ENCODE measurements at places on chromosomes 7 and 10. TPM values are rescaled to one million over a fixed set of nuclear protein-coding genes. Genes with fewer than 3 reads are reported as not detected.

GRCh38 chr7:138961159-138961558 lies 20.0 kb downstream of the KIAA1549 start:
- no peaks in the 10 kb centered on the region for H3K36me3 ChIP-seq
- no peak overlapping the region for H3K4me3 ChIP-seq
- H3K27ac ChIP-seq: no peak overlapping the region
- H3K4me1 ChIP-seq: no peaks in the 10 kb centered on the region
- no peaks in the 10 kb centered on the region for H3K27me3 ChIP-seq

DNA sequence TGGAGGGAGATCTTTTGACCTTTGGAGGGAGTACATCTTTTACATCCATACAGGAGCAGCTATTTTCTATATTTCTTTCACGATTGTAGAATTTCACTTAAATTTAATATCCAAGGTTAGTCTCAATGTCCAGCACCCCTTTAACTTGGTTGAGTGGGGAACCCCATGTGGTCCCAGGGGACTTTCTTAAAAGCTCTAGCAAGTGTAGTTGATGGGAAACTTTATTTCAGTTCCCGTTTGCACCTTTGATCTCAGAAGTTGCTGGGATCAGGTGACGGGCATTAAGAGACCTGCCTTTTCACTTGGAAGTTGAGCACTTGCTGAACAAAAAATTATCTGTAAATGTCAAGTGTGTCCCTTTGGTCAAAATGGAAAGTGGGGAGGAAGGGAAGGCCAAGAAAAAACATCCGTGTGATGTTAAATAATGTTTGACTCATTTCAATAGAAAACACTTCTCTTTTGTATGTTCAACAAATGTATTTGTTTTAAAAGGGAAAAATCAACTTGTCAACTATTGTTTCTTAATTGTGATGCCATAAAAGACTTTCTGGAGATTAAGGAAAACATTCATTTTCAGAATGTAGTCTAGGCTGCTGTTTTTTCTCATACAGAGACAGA lies 370.1 kb upstream of the GALNT17 start:
- peaks cover 13% of the 10 kb centered on the region for H3K36me3 ChIP-seq
- H3K4me3 ChIP-seq: no peak overlapping the region
- no peak overlapping the region for H3K27ac ChIP-seq
- peaks cover 26% of the 10 kb centered on the region for H3K4me1 ChIP-seq
- DNase-seq: no peak

DNA sequence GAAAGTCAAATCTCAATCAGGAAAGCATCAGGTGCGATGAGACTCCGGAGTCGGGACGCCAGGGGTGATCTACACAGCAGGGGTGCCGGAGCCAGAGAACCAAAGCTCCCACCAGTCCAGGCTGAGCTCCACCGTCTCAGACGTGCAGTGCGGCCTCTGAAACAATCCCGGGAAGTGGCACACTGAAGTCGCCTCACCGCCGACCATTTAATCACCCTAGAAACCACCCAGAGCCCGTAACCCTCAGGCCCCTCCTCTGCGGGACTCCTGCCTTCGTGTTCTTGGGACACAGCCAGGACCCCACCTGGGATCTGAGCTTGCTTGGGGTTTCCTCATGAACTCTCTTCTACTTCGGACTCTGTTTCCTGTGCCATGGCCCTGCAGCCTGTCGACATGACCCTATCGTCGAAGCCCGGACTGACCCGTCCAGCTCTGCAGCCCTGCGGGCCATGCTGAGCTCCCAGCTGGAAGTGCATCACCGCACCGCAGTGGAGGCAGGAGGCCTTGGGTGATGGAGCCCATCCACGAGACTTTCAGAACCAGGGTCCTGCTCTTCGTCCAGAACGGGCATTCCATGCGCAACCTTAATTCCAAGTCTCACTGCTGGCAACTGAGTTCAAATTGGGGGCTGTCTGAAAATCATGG lies 266.4 kb downstream of the PTPRN2 start:
- DNase-seq: no peak
- no peak overlapping the region for H3K4me3 ChIP-seq
- H3K27ac ChIP-seq: no peak overlapping the region
- H3K4me1 ChIP-seq: no peaks in the 10 kb centered on the region
- H3K36me3 ChIP-seq: no peaks in the 10 kb centered on the region
- H3K27me3 ChIP-seq: no peaks in the 10 kb centered on the region

DNA sequence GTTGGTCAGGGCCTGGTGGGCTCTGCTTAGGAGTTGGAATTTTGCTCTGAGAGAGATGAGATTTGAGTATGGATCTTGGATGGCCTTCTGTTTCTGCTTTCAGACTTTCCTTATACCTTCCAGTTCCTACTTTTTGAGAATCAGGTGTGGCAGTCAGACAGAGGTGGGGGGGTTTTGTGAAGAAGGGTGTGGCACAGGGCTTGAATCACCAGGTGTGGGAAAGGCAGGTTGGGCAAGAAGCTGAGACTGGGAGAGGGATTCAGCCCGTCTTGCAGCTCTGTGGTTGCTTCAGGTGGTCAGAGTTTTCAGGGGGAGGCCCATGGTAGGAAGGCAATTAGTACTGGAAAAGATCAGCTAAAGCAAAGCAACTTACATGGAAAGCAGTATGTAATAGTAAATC lies 340.2 kb downstream of the LRMDA start:
- H3K27ac ChIP-seq: no peak overlapping the region
- no peak overlapping the region for H3K4me3 ChIP-seq
- H3K27me3 ChIP-seq: peaks cover 6% of the 10 kb centered on the region
- H3K4me1 ChIP-seq: peaks cover 4% of the 10 kb centered on the region

- no peaks in the 10 kb centered on the region for H3K27me3 ChIP-seq
- H3K4me1 ChIP-seq: no peaks in the 10 kb centered on the region
- no peak overlapping the region for H3K27ac ChIP-seq
Measured at GRCh38 chr7:127870231-127870907, 160.9 kb downstream of the LRRC4 start.

GRCh38 chr7:45460379-45460778 lies 113.8 kb upstream of the ADCY1 start:
- H3K36me3 ChIP-seq: no peaks in the 10 kb centered on the region
- H3K4me3 ChIP-seq: no peak overlapping the region
- no peak for DNase-seq
- no peaks in the 10 kb centered on the region for H3K4me1 ChIP-seq

DNA sequence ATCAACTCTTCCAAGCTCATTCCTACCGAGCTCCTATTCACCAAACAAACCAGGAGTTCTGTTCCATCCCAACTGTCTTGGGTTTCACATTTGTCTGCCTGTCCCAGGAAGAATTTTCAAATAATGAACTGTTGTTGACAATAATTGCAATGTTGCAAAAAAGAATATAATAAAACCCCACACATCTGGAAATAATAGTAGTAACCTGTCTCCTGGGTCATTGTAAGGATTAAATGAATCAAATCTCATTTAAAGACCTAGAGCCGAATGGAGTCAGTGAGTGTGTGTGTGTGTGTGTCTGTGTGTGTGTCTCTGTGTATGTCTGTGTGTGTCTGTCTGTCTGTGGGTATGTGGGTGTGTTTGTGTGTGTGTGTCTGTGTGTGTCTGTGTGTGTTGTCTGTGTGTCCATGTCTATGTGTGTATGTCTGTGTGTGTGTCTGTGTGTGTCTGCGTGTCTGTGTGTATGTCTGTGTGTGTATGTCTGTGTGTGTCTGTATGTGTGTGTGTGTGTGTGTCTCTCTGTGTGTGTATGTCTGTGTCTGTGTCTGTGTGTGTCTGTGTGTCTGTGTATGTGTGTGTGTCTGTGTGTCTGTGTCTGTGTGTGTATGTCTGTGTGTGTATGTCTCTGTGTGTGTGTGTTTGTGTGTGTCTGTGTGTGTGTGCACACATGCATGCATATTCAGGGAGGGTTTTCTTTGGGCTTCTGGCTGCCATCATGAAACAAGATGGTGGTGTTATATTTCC lies 52.7 kb downstream of the TMEM130 start:
- H3K27me3 ChIP-seq: peaks cover 16% of the 10 kb centered on the region
- no peak overlapping the region for H3K4me3 ChIP-seq
- H3K4me1 ChIP-seq: no peaks in the 10 kb centered on the region
- H3K36me3 ChIP-seq: no peaks in the 10 kb centered on the region
- no peak overlapping the region for H3K27ac ChIP-seq

DNA sequence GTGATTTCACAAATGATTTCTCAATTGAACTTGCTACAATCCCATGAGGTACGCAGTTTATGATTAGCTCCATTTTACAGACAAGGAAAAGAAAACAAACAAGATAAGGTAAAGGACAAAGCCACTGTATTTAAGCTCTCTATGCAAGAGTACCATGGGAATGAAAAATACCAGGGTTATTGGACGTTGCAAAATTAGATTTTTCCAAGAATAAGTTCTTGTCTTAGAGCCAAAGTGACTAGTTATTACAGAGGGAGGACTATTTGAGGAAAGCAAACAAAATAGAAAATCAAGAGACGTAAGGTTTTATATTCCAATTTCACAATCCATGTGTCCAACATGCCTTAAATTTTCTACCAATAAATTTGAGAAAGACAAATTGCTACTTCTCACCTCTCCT lies 97.9 kb upstream of the PTN start:
- H3K27ac ChIP-seq: no peak overlapping the region
- DNase-seq: no peak
- H3K4me1 ChIP-seq: no peaks in the 10 kb centered on the region
- H3K4me3 ChIP-seq: no peak overlapping the region
- no peaks in the 10 kb centered on the region for H3K27me3 ChIP-seq
- H3K36me3 ChIP-seq: no peaks in the 10 kb centered on the region

DNA sequence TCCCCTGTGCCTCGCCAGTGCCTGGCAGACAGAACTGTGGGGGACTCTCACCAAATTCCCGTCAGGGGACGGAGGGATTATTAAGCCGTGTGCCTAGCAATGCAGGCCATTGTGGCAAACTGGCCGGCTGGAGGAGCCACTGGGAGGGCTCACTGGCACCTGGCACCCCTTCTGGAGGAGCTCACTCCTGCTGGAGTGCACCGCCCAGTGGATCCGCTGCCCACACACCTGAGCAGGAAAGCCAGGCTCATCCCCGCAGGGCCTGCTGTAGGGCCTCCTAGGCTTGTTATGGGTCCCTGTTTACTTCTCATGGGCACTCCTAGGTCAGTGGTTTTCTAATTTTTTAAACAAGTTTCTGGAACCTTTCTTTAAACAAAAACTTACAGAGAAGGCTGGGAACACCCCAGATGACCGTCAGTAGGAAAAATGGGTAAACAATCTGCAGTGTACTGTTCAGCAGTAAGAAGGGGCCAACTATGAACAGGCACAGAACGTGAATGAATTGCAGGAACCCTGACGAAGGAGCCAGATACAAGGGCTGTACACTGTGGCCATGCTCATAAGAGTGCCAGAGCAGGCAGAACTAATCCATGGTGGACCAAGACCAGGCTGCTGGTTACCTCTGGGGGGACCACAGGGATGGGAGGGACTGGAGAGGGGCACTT lies 64.8 kb downstream of the LANCL2 start:
- H3K4me3 ChIP-seq: no peak overlapping the region
- no peak for DNase-seq
- peaks cover 15% of the 10 kb centered on the region for H3K36me3 ChIP-seq
- H3K27ac ChIP-seq: no peak overlapping the region
- peaks cover 7% of the 10 kb centered on the region for H3K4me1 ChIP-seq

The PPP1R3C gene
- not detected for total RNA-seq

The TEX36 gene
- not detected for total RNA-seq
